Activated T-cell treated with anti-CD3 and anti-CD28 coated beads, Interleukin-2, amount 50 U/mL, for 72 hours (primary cell): ENCODE measurements at places on chromosomes 2 and 18.

DNA sequence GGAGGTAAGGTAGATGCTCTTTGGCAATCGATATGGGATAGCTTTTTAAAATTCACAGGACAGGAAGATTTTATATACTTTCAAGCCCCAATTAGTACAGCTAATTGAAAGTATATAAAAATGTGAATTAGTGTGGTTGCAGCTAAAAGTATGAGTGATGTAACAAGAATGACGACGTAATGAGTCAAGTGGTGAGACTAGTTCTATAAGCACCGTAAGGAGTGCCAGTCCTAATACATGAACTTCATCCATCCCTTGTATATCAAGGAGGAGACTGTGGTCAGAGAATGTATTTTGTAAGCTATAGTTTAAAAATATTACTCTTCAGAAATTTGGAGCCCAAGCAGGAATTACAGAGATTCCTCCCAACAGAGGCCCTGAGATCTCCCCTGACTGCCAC is 25.8 kb downstream of the DNAJC27 start:
- no peak for DNase-seq

DNA sequence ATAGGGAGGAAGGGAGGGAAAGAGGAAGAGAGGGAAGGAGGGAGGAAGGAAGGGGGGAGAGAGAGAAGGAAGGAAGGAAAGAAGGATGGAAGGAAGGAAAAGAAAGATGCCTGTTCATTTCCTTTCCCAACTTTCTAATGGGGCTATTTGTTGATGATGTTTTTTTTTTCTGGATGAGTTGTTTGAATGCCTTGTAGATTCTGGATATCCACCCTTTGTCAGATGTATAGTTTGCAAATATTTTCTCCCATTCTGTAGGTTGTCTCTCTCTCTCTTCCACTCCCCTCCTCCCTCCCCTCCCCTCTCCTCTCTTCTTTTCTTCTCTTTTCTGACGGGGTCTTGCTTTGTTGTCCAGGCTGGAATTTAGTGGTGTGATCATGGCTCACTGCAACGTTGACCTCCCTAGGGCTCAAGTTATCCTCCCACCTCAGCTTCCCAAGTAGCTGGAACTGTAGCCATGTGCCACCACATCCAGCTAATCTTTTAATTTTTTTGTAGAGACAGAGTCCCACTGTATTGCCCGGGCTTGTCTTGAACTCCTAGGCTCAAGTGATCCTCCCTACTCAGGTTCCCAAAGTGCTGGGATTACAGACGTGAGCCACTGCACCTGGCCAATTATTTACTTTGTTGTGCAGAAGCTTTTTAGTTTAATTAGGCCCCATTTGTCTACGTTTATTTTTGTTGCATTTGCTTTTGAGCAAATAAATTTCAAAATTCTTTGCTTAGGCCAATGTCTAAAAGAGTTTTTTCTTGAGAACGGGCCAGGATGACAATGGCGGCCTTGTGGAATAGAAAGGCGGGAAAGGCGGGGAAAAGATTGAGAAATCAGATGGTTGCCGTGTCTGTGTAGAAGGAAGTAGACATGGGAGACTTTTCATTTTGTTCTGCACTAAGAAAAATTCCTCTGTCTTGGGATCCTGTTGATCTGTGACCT is 57.3 kb upstream of the FAM117B start:
- no peak for DNase-seq

GRCh38 chr2:239881031-239881471 is 144.1 kb downstream of the NDUFA10 start:
- no peak for DNase-seq

DNA sequence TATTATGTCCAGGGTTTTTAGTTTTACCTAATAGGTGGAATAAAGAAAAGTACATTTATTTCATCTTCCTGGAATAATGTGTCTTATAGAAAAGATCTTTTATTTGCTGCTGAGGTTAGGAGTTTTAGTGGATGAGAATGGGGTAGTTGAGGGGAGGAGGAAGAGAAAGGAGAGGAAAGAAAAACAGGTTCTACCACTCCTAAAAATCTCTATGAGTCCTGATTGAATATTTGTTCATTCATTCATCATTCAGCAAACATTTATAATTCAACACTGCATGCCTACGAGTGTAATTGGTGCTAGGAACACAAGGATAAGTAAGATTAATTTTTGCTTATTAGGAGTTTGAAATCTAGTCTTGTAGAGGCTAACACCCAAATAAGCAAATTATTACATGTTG is 45.2 kb upstream of the SLC4A10 start:
- DNase-seq = no peak

GRCh38 chr2:189819297-189819704 is 35.1 kb downstream of the PMS1 start:
- DNase-seq = no peak

- DNase-seq = no peak
These were observed 9.4 kb downstream of the CASP8 start for GRCh38 chr2:201269764-201270163.

- DNase-seq = no peak
These were observed 74.1 kb downstream of the RND3 start for GRCh38 chr2:150413366-150413765.

DNA sequence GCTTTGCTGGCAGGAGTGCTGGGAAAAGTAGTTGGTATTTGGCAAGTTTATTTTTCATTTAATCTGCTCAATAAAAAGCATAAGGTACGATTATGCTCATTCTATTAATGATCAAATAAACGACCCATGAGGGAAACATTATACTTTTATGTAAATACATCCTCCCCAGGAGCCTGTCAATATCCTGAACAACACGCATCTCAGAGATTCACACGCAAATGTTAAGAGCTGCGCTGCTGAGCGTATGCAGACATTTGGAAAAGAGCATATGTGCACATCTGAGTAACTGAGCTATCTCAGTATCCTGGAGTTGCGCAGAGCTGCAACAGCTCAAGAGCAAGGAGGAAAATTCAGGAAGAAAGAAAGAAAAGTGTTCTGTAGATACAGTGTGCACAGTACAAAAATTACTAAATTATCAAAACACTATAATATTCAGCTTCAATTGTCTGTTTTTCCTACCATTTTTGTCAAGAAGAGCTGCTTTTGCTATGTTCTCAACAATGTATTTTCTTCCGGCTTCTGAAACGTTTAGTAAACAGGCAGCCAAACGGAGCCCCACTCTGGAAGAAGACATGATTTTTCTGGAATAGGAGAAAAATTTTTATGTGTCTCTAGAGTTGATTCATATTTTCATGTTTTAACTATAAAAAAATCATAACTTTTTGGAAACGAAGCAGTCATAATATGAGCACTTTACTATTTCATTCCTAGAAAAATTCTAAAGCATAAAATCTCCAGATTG is 2.4 kb downstream of the FTCDNL1 start:
- no peak for DNase-seq
